Renal cortical epithelial cell (primary cell): ENCODE measurements at places on chromosomes 16 and 17.
A peak's percentile ranks its signal among the peaks of the same experiment; 100 is the strongest.

GRCh38 chr16:66521951-66522771, 27.8 kb downstream of the TK2 start:
- peak; percentile 98 for DNase-seq

- no peak for DNase-seq
Measured at GRCh38 chr17:75552425-75553294, 27.2 kb downstream of the LLGL2 start.

- DNase-seq: no peak
Measured at GRCh38 chr16:20976576-20976975, 76.0 kb downstream of the LYRM1 start.

DNA sequence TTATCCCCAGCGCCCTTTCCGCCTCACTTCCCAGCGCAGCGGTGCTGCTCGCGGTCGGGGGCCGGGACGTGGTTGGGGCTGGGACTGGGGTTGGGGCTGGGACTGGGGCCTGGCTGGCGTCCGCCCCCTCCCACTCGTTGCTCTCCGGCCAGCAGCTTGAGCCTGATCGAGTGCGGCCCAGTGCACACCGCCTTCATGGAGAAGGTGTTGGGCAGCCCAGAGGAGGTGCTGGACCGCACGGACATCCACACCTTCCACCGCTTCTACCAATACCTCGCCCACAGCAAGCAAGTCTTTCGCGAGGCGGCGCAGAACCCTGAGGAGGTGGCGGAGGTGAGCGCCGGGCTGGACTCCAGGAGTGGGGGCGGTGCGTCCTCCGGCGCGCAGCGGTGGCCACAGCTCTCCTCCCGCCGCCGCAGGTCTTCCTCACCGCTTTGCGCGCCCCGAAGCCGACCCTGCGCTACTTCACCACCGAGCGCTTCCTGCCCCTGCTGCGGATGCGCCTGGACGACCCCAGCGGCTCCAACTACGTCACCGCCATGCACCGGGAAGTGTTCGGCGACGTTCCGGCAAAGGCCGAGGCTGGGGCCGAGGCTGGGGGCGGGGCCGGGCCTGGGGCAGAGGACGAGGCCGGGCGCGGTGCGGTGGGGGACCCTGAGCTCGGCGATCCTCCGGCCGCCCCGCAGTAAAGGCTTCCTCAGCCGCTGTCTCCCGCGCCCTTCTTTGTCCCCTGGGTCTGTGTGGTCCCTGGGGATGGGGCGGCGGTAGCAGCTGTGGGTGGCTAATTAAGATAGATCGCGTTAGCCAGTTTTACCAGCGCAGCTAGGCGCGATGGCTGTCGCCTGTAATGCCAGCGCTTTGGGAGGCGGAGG, 1.8 kb downstream of the HSD17B1 start:
- DNase-seq: peak; percentile 49

DNA sequence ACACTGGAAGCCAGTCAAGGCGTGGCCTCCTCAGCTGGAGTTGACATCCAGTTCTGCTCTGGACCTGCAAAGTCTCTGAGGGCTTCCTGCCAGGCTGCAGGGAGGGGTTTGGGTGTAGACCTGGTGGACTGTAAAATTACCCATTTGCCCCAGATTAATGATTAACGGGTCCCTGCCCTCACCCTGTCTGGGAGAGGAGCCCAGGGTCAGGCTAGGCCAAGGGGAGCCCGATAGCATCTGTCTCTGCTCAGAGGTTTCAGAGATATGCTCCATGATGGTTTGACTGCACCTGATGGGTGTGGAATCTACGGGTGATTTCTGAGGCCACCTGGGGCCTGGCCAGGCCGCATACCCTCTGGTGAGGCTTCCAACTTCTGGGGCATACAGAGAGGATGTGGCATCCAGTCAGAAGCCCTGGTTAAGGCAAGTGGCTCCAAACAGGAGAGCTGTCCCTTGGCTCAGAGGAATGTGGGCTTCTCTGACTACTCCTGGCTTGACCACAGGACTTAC, 11.2 kb downstream of the PPY start:
- DNase-seq: peak; percentile 73

DNA sequence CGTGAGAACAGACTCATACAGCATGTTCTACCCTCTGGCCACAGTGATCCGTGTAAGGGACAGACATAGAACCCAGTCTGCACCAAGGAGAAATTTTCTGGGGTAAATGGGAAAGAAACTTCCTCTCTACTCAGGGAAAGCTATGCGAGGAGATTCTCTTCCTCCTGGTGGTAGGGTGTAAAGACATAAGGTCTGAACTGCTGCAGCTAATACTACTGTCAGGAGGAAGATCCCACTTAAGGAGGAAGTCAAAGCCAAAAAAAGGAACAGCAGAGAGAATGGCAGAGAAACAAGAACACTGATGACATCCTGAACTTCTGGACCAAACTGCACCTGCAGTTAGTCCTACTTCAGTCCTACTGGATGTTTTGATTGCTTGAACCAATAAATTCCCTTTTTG, 7.1 kb upstream of the TM4SF5 start:
- DNase-seq: no peak

DNA sequence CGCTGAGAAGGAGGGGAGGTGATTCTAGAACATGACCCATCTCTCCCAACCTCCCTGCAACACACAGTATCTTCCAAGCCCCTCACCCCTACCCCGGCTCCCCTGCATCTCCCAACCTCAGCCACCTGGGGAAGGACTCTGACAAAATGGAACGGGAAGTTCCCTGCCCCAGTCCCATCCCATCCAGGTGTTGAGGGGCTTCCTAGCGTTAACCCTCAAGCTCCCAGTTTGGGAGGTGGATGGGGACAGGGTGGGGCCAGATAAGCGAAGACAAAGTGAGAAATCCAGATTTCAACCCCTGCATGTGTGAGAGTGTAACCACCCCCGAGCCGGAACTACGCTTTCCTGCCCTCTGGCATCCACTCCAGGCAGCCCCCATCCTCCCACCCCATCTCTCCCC, 1.8 kb downstream of the ZSCAN10 start:
- DNase-seq: no peak

GRCh38 chr16:29808219-29808900, 2.0 kb downstream of the MAZ start:
- DNase-seq: no peak

GRCh38 chr16:68190081-68190480, 45.8 kb downstream of the ESRP2 start:
- peak; percentile 4 for DNase-seq

DNA sequence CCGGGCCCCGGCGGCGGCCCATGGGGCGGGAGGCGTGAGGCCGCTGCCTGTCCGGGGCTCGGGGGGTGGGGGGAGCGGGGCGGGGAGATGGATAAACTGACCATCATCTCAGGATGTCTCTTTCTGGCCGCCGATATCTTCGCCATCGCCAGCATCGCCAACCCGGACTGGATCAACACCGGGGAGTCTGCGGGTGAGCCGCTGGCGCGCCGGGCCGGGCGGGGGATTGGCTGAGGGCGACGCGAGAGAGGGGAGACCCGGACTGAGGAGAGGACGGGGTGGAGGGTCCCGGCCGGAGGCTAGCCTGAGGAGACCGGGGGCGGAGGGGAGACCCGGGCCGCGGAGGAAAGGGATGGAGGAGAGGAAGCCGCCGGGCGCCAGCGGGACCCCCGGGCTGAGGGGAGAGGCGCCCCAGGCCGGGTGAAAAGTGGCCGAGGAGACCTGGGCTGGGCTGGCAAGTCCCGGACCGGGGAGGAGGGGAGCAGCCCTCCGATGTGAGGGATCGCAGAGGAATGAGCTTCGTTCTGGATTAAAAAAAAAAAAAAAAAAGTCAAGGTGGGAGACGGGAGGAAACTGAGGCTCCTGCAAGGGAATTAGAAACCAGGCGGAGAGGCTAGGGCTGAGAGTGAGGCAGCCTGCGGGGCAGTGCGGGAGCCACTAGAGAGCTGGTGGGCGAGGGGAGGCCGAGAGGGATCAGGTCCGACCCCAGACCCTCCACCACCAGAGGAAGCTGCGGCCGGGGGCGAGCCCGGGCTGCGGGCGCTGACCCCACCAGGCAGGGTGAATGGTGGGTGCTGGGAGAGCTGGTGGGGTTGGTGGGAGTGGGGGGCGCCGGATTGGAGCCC, 526 bp downstream of the MOSMO start:
- DNase-seq: no peak

GRCh38 chr17:36132421-36132831, 28.8 kb downstream of the CCL4 start:
- no peak for DNase-seq

- DNase-seq: peak; percentile 43
Measured at GRCh38 chr17:73420897-73421296, 109.1 kb upstream of the CDC42EP4 start.

- no peak for DNase-seq
Measured at GRCh38 chr17:78972507-78973105, 7.1 kb downstream of the LGALS3BP start.

DNA sequence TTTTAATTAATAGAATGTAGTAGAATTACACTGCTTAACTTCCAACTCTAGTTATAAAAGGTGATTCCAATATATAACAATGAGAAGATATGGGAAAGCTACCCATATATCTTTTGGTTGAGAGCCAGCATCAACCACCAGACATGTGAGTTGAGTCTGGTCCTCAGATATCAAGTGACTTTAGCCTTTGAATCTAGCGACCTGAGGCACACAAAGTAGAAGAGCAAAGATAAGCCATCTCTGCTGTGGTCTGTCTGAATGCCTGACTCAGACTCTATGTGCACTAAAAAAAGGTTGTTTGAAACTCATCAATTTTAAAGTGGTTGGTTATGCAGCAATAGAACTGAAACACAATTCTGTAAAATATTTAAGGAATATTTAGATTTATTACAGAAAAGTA, 492.5 kb upstream of the SOX9 start:
- no peak for DNase-seq

GRCh38 chr16:85415196-85416090, 197.7 kb upstream of the GSE1 start:
- DNase-seq: no peak

GRCh38 chr17:78995761-78996451, 13.7 kb downstream of the CANT1 start:
- DNase-seq: no peak

- DNase-seq: no peak
Measured at GRCh38 chr16:88009563-88010342, 58.5 kb downstream of the BANP start.

DNA sequence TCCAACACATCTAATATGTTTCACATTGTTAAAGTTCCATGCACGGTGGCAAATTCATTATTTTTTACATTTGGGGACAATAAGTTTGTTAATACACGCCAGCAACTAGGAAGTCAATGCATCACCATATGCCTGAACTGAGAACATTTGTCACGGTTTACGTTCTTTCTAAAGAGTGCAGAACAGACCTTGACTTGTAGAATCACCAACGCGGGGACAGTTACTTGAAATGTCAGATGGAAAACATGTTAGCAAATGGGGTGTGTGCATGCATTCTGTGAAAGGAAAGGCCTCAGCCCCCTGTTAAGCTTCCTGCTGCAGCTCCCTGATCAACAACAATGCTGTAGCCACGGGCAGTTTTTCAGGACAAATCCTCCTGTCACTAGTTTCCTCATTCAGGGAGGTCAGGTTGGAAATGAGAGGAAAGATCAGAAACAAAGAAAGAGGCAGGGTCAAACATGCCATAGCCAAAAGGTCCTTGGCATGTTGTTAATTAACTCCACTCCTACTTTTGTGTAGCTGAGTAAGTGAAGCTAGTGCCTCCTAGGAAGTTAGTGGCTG, 18.4 kb downstream of the SMIM36 start:
- peak; percentile 86 for DNase-seq

DNA sequence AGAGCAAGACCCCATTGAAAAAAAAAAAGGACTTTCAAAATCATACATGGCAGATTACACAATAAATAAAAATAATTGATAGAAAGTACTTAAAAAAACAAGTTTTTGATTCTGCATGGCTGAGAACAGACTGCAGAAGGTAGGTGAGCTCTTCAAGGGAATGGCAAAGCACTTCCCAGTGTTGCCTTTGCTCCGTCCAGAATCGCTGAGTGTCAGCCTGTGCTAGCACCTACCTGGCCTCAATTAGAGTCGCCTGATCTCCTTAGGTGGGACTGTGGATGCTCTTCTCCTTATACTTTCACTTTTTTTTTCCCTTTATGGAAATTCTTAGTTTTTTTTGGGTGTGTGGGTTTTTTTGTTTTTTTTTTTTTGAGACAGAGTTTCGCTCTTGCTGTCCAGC, 6.0 kb upstream of the TMEM220 start:
- no peak for DNase-seq

DNA sequence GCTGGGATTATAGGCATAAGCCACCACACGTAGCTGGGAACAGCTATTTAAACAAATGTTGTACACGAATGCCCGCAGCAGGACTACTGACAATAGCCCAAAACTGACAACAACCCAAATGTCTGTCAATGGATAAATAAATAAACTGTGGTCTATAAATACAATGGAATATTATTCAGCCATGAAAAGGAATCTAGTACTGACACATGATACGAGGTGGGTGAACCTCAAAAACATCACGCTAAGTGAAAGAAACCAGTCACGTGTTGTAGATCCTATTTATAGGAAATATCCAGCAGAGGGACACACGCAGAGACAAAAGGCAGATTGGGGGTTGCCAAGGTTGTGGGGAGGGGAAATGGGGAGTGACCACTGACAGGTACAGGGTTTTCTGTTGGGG, 390.0 kb upstream of the TNRC6C start:
- DNase-seq: no peak

DNA sequence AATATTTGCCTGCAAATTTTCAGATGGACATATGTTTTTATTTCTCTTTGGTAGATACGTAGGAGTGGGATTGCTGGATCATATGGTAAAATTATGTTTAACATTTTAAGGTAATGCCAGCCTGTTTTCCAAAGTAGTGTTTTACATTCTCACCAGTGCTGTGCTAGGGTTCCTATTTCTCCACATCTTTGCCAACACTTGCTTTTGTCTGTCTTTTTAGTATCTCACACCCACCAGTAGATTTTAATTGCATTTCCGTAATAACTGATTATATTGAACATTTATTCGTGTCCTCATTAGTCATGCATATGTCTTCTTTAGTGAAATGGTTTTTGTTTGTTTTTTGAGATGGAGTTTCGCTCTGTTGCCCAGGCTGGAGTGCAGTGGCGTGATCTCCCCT, 58.4 kb downstream of the MRTFB start:
- DNase-seq: no peak

DNA sequence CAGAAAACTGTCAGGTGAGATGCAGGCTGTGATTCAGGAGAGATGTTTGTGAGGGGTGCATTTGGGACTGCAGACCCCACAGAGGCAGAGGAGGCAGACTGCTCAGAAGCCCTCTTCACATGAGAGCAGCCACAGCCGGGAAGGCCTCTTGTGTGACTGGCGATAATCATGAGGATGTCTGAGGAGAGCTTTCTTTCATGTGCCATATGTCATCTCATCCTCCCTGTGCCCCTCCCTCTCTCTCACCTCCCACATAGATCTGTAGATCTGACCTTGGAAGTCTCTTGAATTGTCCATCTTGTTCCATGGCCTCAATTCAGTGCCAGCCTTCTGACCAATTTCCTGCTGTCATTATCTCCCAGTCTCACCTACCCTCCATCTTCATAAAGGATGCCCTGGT, 50.5 kb downstream of the EPN2 start:
- no peak for DNase-seq

GRCh38 chr17:31226373-31226772, 70.7 kb downstream of the OMG start:
- DNase-seq: no peak

DNA sequence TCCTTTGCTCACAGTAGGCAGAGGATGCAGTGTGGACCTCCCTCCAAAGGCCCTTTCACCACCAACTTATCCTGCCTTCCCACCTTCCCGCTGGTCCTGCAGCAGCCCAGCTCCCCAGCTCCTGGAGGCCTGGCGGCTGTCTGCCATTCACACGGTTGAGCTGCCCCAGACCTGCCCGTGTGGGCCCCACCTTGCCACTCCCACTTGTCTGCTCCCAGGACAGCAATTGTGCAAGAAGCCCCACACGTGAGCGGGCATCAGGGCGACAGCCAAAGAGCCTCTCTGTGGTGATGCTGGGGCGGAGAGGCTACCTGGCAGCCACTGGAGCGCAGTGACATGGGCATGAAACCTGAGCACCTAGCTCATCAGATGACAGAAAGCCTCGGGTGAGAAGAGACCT, 248.6 kb upstream of the MAF start:
- DNase-seq: no peak
